Activated CD4-positive, alpha-beta T cell treated with anti-CD3 and anti-CD28 coated beads, Interleukin-2, amount 10 ng/mL, durations not matched to agents 7 days and 5 days (primary cell): ENCODE measurements at places on chromosomes 7 and 10. TPM values are rescaled to one million over a fixed set of nuclear protein-coding genes. Genes with fewer than 3 reads are reported as not detected.

DNA sequence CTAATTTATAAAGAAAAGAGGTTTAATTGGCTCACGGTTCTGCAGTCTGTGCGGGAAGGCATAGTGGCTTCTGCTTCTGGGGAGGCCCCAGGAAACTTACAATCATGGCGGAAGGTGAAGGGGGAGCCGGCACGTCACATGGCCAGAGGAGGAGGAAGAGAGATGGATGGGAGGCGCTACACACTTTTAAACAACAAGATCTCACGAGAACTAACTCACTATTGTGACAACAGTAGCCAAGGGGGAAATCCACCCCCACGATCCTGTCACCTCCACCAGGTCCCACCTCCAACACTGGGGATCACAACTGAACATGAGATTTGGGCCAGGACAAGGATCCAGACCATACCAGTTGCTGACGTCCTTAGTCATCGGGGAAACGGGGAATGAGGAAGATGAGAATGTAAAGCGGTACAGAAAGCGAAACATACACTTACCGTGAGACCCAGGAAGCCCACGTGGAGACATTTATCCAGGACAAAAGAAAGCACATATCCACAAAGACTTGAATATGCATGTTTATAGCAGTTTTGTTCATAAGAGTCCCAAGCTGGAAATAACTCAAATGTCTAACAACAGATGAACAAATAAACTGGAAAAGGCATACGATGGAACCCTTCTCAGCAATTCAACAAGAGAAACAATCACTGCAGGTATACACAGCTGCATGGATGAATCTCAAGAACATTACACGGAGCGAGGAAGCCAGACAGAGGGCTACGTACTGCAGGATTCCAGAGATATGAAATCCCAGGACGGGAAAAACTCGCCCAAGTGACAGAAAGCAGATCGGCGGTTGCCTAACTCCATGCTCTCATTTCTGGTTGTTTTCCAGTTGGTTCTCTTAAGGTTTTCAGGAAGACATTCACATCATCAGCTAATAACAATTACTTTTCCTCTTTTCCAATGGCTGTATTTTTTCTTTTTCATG is 26.2 kb upstream of the INPP5A start:
- DNase-seq = no peak

- no peak for DNase-seq
These were observed 187.8 kb downstream of the ETV1 start for GRCh38 chr7:13801669-13802068.

DNA sequence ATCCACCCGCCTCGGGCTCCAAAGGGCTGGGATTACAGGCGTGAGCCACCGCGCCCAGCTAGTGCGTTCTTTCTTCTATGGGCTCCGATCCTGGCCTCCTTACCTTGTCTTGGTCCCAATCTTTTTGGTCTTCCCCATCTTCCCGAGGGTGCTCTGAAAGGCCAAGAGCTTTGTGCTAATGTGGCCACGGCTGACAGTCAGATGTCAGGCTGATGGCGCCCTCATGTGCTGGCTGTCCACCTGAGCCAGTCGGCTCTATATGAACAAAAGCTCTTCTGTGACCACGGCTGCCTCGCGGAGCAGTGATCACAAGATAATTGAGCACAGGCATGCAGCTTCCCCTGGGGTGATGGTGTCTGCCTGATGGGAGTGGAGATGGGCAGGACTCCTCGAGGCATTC is 11.0 kb upstream of the AHCYL2 start:
- DNase-seq = no peak

The PRR15 gene
- total RNA-seq = not detected

- peak; percentile 59 for DNase-seq
These were observed 25.2 kb downstream of the SMNDC1 start for GRCh38 chr10:110279407-110279986.

The CYP2W1 gene
- total RNA-seq = not detected

The CCL26 gene
- total RNA-seq = not detected

DNA sequence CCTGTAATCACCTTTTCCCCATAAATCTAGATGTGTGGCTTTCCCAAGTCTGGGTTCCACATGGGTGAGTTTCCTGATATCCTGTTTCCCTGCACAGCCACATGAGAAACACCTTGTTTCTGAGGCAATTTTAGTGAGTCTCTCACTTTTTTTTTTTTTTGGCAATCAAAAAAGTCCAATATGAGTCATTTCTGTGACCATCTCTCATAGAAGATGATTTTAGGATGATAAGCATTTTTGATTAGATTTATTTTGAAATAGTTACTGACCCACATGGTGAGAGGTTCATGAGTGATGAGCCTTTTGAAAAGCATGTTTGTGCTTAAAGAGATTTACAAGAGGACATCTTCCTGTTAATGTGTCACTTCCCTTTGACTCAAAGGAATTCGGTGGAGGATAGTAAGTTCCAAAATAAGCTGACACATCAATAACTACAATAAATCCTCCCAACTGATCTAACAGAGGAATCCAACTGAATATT is 464.0 kb downstream of the INHBA start:
- DNase-seq = no peak

DNA sequence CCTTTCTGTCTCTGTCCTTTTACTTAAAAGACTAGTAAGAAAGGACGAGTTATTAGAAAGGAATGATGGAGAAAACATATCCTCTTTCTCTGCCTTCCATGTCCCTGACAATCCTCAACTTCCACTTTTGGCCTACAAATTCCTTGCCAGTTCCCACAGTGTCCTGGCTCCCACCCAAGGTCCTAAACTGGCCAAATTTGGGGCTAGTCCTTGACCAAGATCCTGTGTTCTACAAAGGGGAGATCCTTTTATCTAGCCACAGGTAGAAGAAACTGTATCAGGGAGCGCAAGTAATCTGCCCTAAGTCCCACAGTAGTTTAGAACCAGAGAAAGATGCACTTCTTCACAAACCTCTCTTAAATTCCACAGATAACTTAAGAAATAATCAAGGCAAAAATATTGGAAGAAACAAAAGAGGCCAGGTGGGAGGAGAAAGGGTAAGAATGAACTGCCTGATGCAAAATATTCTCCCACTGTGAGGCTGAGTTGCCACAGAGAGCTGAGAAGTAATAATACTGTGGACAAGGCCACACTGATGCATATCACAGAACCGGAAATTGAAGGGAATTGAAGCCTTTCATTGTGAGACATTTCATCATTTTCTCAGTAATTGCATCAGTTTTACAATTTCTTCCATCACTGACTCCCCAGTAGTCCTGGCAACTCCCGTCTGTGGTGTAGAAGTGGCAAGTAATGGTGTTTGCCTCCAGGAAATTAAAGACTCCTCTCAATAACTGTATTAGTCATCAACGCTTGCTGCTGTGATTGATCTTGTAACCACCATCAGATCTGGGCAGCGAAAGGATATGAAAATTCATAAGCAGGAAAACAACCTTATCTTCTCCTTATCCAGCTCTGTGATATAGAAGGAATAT is 47.2 kb downstream of the DNAJC12 start:
- DNase-seq = peak; percentile 17

GRCh38 chr10:3169673-3170072 is 2.9 kb downstream of the PITRM1 start:
- no peak for DNase-seq

The CAV2 gene
- not detected for total RNA-seq

DNA sequence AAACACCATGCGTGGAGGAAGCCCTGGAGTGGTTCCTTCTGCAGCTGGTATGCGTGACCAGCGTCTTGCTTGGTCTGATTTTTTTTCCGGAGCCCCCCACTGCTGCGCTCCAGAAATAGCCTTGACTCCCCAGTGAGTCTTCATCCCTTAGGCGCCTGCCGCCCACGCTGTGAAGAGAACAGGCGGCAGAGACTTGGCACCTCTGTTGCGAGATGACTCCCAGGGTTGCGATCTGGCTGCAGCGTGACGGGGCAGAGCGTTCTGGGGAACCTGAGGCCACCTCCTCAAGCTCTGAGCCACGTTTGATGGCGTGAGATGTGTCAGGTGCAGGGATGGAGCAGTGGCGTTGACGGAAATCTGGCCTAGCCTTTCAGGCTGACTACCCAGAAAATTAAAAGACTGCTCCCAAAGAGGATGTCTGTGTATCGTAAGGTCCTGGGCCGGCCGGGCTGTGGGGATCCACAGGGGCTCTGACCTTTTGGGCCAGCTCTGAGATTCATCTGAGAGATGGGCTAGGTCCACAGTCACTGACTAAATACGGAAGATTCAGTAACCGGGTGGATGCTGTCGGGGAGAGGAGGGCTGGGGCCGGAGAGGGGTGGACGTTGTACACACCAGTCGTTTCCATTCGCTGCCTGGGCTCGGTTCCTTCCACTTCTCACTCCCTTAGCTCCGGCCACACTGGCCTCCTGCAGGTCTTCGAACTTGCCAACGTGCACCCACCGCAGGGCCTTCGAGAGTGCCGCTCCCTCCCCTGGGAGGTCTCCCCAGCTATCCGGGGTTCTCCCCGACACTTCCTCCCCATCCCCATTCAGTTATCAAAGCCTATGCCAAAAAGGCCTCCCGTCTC is 33.8 kb downstream of the PFKFB3 start:
- no peak for DNase-seq

GRCh38 chr7:24441314-24442027 is 131.8 kb upstream of the PALS2 start:
- no peak for DNase-seq

DNA sequence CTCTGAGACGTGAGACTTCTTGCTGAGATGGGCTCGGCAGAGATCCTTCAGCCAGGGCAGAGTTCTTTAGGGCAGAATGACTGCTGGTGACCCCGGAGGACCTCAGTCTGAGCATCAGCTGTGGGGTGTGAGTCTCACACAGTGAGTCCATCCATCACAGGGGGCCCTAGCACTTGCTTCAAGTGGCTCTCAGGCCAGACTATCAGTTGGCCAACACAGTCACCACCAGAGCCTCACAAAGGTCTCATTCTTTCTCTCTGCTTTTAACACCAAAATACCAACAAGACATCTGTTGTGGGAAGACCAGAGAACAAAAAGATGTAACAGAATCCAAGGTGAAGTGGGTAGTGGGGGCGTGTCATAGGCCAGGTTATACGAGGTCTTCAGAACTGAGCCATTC is 345.6 kb upstream of the NRP1 start:
- no peak for DNase-seq

GRCh38 chr7:98097042-98097645 is 9.5 kb upstream of the LMTK2 start:
- no peak for DNase-seq

DNA sequence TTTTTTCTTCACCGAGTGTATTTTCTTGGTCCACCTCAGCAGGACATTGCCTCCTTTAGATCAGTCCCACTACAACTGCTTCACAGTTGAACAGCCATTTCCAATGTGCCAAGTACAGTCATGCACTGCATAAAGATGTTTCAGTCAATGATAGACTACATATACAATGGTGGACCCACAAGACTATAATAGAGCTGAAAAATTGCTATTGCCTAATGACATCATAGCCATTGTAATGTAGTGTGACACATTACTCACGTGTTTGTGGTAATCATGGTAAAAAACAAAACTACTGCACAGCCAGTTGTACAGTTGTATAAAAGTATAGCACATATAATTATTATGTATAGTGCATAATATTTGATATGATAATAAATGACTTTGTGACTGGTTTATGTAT is 113.8 kb upstream of the HPS1 start:
- DNase-seq = no peak

The WNT8B gene
- total RNA-seq = 0.40 TPM
